ENCODE measurements at places on chromosomes 12 and 14.

GRCh38 chr12:119089380-119090013, 89.2 kb upstream of the HSPB8 start:
- no peak for DNase-seq

- no peak for DNase-seq
Observed at GRCh38 chr14:68109132-68109900, 289.7 kb downstream of the RAD51B start.

DNA sequence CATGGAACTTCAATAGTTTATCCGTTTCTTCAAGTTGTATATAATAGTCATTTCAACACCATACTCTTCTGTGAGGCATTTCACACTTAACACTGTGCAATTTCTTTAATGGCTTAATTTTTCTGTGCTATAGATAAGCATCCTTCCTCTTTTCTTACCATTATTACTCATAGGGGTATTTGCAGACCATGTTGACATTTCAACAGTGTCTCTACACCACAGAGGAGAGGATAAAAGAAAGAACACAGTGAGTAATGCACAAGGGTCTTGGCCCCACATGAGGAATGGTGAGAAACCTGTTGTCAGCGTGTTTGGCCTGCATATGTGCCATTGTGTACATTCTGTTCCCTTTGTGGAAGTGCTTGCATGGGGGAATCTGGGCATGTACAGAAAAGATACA, 421.5 kb upstream of the MDGA2 start:
- DNase-seq, result no peak

GRCh38 chr12:19230299-19230866, 100.8 kb downstream of the PLEKHA5 start:
- no peak for DNase-seq

GRCh38 chr12:108340037-108340436, 926 bp upstream of the CMKLR1 start:
- DNase-seq, result no peak

GRCh38 chr12:1816730-1817348, 3.5 kb upstream of the LRTM2 start:
- no peak for DNase-seq

GRCh38 chr12:116096874-116097273, 180.6 kb downstream of the MED13L start:
- no peak for DNase-seq

GRCh38 chr12:131907379-131908091, 13.1 kb downstream of the ULK1 start:
- no peak for DNase-seq

- no peak for DNase-seq
Observed at GRCh38 chr14:33700052-33700451, 250.8 kb downstream of the EGLN3 start.

DNA sequence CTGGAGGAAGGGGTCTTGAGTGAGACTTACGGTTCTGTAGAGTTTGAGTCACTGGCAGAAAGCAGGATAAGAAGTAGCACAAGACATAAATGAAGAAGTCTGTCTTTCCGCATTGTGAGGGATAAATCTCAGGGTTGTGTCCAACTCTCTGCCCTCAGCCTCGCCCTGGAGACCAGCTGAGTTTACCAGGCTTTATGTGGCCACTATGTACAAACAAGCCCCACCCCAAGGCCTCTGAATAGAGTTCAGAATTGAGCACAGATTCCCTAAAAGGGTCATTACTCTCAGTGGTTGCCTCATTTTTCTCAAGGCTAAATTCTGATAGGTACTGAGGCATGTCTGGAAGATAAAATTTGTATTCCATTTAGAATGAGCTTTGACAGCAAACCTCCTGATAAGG, at the start of gene PZP:
Gene PZP (minus strand): TSS at position 167 of the 400 bp plus-strand sequence. CDS start 54 bp downstream, at position 113.
- DNase-seq, result no peak

- DNase-seq, result no peak
Observed at GRCh38 chr14:97074856-97075255, 277.7 kb downstream of the VRK1 start.

- no peak for DNase-seq
Observed at GRCh38 chr12:123075646-123076171, 75.2 kb downstream of the PITPNM2 start.

DNA sequence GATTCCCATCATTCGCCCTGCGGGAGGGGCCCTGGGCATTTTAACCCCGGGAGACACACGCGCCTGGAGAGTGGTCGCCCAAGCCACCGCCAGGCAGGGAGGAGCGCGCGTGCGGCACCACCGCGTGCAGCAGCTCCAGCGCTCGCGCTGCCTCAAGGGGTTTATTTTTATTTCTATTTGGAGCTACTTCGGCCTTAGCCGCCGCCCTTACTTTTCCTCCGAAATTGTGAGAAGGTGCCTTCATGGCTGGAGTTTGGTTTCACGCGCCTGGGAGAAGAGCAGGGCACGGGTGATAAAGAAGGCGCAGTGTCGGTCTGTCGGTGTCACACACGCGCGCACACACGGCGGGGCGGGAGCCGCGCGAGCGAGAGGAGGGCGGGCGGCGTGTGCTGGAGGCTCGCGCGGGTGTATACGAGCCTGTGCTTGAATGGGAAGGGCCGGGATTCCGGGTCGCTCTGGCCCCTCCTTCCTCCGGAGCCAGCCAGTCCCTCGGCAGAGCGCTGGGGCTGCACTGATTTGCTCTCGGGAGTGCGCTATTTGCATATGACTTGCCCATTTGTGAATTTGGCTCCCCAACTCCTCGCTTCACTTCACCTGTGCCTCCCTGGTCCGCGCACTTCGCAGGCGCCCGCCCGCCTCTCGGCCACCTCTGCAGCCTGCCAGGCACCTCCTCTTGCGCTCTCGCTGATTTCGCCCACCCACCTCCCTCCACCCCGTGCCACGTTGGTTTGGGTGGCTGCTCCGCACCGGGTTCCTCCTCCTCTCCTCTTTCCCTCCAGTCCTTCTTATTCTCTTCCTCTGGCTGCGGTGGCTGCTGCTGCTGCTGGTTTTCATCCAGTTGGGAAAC, 932.3 kb downstream of the DIO2 start:
- DNase-seq, result no peak

DNA sequence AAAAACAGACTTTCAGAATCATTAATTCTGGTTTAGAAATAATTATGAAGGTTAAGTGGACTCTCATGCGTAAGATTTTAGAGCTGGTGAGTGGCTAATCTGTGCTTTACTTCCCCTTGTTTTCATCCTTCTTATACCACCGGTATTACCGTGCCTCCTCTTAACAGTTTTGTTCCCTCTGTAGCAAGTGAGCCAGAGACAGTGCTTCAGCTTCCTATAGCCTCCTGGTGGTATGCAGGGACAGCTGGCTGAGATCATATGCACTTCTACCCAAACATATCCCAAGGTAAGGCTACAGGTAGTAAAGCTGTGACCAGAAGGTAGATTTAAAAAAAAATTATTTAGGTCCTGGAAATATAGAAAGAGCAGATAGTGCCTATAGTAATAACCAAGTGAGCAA, 55.2 kb downstream of the PDE3A start:
- DNase-seq, result no peak

DNA sequence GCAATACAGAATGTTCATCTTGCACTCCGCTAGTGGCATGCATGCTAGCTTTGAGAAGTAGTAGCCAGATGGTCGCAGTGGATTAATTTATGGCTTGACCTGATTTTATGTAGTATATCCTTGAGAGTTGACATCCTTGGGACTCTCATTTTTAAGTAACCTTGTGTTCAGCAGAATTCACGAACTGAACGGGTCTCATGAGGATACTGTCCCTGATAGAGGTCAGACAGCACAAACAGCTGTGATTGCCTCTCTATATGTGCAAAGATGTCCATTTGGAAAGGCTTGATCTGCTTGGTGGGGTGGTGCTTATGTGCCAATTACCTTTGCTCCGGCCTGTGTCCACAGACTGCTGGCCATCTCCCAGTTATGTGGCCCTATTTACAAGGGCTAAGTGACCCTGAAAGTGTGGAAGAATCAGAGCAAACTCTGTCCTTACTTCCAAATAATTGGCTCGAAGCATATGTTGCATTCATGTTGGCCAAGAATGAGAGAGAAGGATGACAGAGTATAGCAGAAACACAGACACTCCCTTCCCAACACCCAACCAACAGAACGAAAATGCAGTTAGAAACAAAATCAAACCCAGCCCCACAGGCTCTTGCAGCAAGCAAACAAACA, 167.1 kb downstream of the CRADD start:
- no peak for DNase-seq

DNA sequence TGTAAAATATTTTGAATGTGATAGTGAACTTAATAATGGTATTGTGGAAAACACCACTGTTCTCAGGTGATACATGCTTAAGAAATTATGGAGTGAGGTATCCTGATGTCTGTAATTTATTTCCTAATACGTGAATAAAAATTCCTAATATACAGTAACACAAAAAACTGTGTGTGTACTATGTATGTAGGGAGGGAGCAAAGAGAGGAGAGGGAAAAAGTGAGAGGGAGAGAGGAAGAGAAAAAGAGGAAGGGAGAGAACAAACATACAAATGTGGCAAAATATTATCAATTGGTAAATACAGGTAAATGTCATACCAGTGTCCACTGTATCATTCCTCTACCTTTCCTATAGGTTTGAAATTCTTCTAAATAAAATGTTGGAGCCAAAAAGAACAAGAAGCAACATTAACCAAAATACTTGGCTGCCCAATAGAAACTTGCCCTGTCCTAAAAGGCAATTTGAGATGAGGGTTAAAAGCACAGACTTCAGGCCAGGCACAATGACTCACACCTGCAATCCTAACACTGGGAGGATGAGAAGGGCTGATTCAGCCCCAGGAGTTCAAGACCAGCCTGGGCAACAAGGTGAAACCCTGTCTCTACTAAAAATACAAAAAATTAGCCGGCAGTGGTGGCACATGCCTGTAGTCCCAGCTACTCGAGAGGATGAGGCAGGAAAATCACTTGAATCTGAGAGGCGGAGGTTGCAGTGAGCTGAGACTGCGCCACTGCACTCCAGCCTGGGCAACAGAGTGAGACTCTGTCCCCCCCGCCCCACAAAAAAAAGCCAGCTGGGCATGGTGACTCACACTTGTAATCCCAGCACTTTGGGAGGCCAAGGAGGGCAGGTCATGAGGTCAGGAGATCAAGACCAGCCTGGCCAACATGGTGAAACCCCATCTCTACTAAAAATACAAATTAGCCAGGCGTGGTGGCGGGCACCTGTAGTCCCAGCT, 14.5 kb downstream of the R3HDM2 start:
- DNase-seq, result peak; percentile 38

GRCh38 chr12:122090759-122091515, 12.4 kb downstream of the MLXIP start:
- no peak for DNase-seq

- DNase-seq, result peak; percentile 23
Observed at GRCh38 chr14:33564774-33565630, 385.9 kb downstream of the EGLN3 start.

- no peak for DNase-seq
Observed at GRCh38 chr12:78767264-78767981, 97.2 kb upstream of the SYT1 start.

- DNase-seq, result no peak
Observed at GRCh38 chr12:31008241-31008761, 65.4 kb upstream of the DDX11 start.

GRCh38 chr12:75727577-75727976, 216.2 kb upstream of the KRR1 start:
- DNase-seq, result no peak

DNA sequence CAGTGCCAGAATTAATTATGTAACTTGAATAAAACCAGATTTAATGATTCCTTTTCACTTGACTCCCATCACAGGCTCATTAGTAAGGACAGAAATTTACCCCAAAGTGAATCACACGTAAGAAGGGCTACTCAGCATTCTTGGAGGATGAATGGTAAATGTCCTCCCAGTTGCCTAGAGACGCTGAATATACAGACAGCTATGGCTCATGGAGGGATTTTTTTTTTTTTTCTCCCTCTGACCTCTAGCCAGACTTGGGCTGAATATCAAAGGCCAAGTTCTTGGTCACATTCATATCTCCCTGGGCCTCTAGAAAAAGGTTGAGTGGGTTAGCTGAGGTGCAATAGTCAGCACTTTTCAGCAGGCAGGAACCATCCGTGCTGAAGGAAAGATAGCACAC, 77.5 kb downstream of the PHLDA1 start:
- DNase-seq, result peak; percentile 57

DNA sequence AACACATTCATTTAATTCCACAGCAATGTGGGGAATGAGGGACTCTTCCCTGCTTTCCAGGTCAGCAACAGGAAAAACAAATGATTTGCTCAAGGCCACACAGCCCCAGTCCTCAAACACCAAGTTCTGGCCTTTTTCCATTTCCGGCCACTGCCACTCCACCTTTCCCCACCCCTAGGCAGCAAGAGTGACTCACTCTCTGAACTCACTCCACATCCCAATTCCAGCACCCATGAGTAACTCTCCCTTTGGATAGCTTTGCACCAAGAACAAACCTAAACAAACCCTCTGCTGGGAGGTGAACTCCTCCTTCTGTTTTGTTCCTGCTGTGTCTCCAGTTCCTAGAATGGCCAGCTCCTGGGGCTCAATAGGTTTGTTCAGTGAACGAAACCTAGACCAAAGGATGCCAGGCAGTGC, 30.4 kb upstream of the PLEKHG6 start:
- DNase-seq, result peak; percentile 83

GRCh38 chr14:60756847-60757246, 22.3 kb downstream of the MNAT1 start:
- DNase-seq, result no peak

DNA sequence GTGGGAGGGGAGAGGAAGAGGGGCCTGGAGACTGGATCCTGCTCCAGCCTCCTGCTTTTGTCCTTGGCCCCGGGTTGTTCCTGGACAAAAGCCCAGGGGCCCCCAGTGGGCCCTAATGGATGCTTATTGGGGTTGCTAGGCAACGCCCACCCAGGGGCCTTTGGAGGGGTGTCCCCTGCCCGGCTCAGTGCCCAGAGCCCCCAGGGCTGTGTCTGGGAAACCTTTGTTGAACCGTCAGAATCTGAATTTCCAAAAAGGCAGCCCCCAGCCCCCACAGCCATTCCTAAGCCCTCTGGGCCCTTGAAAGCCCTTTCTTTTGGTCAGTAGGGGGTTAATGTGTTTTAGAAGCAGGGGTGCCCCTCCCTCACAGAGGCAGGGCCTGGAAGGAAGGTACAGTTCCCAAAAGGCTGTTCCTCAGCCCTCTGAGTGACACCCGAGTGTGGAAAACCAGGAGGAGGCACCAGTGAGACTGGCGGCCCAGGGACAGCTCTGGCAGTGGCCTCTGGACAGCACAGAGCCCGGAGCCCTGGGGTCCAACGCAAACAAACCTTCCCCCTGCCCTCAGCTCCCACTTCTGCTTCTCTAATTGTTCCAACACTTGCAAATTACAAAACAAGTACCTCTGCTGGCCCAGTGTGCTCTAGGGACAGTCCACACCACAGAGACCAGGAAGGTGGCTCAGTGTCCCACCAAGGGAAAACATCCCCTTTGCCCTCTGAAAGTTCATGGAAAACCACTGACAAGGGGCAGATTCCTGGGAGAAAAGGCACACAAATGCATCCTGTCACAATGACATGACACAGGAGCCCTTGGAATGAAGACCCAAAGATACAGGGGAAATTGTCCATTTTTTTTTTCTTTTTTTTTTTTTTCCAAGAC, 19.4 kb downstream of the HHIPL1 start:
- no peak for DNase-seq

- DNase-seq, result no peak
Observed at GRCh38 chr14:68728342-68729106, 64.3 kb downstream of the ZFP36L1 start.

DNA sequence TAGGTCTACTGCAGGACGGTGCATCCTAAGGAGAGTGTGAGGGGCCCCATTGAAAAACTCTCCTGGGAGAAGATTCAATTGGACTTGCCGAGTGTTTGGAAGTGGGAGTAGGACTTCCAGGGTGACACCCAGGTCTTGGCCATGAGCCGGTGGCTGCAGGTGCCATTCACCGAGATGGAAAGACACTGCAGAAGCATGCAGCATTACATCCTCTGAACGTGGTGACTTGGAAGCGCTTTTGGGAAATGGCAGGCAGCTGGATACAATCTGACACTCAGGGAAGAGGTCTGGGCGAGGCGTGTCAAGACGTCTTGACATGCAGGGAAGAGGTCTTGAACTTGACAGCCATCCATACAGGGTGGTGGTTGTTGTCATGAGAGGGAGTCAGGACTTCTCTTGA, 126.9 kb downstream of the PAPOLA start:
- no peak for DNase-seq
